ENCODE measurements at places on chromosomes 1 and 21.

DNA sequence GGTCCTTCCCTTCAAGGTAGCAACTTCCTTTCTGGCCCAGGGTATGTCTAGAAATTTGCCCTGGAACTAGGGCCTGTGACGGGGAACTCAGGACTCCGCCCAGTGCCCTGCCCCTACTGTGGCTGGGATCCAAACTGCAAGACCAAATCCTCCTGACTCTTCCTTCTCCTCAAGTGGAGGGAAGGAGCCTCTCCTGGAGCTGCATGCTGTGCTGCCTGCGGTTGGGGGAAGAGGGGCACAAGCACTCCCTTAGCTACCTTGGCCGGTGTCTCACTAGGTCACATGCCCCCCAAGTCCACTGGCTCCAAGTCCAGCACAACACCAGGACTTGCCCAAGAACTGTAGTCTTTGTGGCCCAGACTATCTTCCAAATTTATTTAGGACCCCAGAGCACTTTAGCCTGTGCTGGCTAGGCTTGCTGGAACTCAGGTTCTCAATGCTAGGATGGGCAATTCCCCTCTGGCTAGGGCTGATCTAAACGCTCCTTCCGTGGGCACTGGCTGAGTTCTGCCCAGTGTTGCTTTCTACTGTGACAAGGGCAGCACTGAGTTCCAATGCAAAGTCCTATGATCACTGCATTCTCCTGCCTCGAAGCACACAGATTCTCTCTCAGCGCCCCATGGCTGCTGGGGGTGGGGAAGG is 12.2 kb downstream of the ADSS2 start:
- peak overlapping the region; percentile 73 for H3K27ac ChIP-seq
- no peaks in the 10 kb centered on the region for H3K27me3 ChIP-seq
- DNase-seq, result peak; percentile 37
- peaks cover 24% of the 10 kb centered on the region for H3K4me1 ChIP-seq

DNA sequence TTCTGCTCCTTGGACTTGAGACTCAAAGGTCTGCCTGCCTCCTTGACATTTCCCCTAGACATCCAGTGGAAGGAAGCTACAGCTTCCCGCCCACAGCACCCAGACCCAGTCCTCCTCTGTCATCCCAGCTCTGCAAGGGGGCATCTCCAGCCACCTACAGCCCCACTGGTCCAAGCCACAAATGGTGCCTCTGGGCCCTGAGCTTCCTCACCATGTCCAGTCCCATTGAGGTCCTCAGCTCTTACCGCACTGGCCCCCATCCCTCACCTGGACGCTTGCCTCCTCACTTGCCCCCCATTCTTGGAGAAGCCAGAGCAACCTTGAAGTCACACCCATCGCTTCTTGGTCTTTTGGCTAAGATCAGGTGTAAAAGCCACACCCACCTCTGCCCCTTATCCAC is 13.2 kb downstream of the PODN start:
- no peaks in the 10 kb centered on the region for H3K4me1 ChIP-seq
- H3K27ac ChIP-seq, result no peak overlapping the region
- no peak overlapping the region for H3K4me3 ChIP-seq
- no peaks in the 10 kb centered on the region for H3K27me3 ChIP-seq
- peak; percentile 5 for DNase-seq

DNA sequence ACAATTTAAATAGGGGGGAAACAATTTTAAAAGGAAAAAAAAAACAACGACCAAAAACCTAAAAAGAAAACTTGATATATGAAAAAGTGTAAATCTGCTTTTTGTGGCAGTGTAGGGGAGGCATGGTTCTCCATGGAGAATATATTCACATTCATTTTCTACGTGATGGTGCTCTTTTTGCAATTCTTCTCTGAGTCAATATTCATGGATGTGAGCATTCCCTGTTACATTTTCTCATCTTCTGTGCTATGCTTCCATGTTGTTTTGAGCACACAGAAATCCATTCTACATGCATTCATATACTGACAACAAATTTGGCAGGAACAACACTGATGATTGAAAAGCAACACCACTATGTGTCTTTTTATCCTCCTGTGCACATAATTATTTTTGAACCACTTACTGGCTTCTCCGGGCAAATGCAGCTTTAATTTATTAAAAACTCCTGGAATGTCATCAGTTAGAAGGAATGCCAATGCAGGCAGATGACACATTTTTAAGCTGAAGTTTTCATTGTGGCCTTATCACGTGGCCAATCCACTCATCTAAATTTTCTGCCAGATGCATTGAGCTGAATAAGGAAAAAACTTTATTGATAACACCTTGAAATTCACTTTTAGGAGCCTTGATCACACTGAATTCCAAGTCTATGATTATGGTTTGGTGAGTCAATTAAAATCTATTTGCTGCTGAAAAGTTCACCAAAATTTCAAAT is 590.6 kb downstream of the NUF2 start:
- H3K27me3 ChIP-seq, result no peaks in the 10 kb centered on the region
- no peak overlapping the region for H3K27ac ChIP-seq
- H3K4me3 ChIP-seq, result no peak overlapping the region
- DNase-seq, result no peak
- peaks cover 13% of the 10 kb centered on the region for H3K36me3 ChIP-seq
- H3K4me1 ChIP-seq, result peaks cover 5% of the 10 kb centered on the region

GRCh38 chr1:207306603-207307002 is 14.9 kb upstream of the CD55 start:
- H3K4me3 ChIP-seq, result no peak overlapping the region
- no peak for DNase-seq
- H3K4me1 ChIP-seq, result peaks cover 21% of the 10 kb centered on the region
- no peaks in the 10 kb centered on the region for H3K27me3 ChIP-seq
- H3K27ac ChIP-seq, result peak overlapping the region; percentile 46
- H3K36me3 ChIP-seq, result peaks cover 18% of the 10 kb centered on the region

DNA sequence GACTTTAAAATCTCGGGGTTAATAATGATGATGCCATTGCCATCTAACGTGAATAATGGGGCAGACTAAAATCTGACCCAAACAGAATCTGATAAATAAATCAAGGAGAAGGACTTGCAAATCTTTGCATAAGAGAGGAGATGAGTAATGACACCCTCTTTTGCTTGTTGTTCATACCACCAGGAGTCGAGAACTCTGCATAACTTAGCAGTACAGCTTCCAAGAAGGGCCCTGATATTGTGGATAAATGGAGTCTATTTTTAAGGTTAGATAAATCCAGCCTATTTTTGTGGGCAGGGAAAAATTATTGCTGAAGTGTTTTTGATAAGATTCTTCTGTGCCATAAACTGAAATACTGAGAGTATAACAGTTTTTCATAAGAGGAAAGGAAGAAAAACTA is 17.3 kb downstream of the RYR2 start:
- H3K4me1 ChIP-seq, result peaks cover 43% of the 10 kb centered on the region
- H3K36me3 ChIP-seq, result no peaks in the 10 kb centered on the region
- no peaks in the 10 kb centered on the region for H3K27me3 ChIP-seq
- no peak overlapping the region for H3K27ac ChIP-seq

DNA sequence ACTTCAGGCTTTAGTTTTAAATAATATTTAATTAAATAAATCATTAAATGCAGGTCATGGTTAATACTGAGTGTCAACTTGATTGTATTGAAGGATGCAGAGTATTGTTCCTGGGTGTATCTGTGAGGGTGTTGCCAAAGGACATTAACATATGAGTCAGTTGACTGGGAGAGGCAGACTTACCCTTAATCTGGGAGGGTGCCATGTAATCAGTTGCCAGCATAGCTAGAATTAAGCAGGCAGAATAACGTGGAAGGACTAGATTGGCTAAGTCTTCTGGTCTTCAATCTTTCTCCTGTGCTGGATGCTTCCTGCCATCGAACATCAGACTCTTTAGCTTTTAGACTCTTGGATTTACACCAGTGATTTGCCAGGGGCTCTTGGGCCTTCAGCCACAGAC is 85.3 kb downstream of the MAP3K21 start:
- no peak for DNase-seq
- no peaks in the 10 kb centered on the region for H3K27me3 ChIP-seq
- peaks cover 17% of the 10 kb centered on the region for H3K36me3 ChIP-seq
- peaks cover 8% of the 10 kb centered on the region for H3K4me1 ChIP-seq

DNA sequence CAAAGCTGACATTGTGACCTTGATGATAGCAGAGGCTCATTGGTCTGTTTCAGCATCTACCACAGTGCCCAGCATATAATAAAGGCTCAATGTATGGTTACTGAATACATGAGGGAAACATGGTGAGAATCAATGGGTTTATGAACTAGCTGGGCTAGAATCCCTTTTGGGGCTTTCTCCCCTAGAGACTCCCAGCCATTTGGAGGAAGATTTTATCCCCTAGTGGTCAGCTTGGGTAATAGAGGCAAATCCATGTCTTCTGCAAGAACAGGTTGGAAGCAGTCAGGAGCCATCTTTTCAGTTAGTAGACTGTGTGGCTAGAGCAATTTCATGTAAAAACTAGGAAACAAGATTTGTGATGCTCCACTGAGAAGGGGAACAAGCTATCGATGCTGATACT is 15.8 kb upstream of the REG4 start:
- no peak overlapping the region for H3K27ac ChIP-seq
- no peaks in the 10 kb centered on the region for H3K36me3 ChIP-seq
- no peak overlapping the region for H3K4me3 ChIP-seq
- H3K27me3 ChIP-seq, result peaks cover 2% of the 10 kb centered on the region
- no peaks in the 10 kb centered on the region for H3K4me1 ChIP-seq

- H3K4me3 ChIP-seq, result no peak overlapping the region
- H3K27me3 ChIP-seq, result no peaks in the 10 kb centered on the region
- DNase-seq, result no peak
- no peak overlapping the region for H3K27ac ChIP-seq
- H3K36me3 ChIP-seq, result peaks cover 12% of the 10 kb centered on the region
- H3K4me1 ChIP-seq, result no peaks in the 10 kb centered on the region
Observed at GRCh38 chr1:174713796-174714195, 266.0 kb downstream of the GPR52 start.

DNA sequence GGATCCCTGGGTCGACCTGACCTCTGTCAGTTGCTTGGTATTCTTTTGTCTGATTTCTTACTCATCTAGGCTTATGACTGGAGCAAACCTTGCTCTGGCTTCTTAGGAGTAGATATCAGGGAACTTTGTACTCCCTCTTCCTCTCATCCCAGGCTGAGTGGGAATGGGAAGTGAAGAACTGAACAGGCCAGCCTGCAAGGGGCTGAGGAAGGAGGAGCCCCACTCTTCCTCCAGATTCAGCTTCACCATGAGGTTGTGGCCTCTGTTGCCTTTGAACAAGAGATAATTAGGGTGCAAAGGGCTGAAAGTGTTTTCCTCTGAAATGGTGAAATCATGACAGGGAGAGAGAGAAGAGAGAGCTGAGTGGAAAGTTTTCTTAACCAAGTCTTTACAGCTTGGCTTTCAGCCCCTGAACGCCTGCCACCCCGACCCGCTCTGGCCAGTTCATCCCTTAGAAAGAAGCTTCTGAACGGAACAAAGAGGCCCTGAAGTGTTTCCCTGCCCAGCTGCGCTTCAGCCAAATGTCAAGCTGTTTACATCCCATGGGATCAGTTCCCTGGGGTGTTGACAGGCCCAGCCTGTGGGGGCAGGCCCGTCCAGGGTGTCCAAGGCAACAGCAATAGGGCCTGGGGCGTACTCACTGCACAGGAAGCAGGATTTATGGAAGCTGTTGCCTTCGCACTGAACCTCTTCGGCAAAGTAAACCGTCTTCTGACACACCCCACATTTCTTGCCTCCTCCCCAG is 11.2 kb downstream of the CSRP1 start:
- peaks cover 6% of the 10 kb centered on the region for H3K36me3 ChIP-seq
- H3K27ac ChIP-seq, result no peak overlapping the region
- no peak for DNase-seq
- no peak overlapping the region for H3K4me3 ChIP-seq
- peaks cover 19% of the 10 kb centered on the region for H3K4me1 ChIP-seq
- no peaks in the 10 kb centered on the region for H3K27me3 ChIP-seq

DNA sequence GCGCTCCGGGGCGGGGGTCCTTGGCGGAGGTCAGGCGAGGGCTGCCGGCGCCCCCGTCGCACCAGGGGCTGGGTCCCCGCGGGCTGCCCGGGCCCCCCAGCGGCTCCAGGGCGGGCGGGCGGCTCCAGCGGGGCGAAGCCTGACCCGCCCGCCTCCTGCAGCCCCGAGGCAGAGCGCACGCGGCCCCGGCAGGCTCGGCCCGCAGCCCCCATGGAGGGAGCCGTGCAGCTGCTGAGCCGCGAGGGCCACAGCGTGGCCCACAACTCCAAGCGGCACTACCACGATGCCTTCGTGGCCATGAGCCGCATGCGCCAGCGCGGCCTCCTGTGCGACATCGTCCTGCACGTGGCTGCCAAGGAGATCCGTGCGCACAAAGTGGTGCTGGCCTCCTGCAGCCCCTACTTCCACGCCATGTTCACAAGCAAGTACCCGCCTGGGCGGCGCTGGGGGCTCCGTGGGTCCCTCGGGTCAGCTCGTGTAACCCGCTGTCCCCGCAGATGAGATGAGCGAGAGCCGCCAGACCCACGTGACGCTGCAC is 817 bp downstream of the KLHL17 start:
- peaks cover 9% of the 10 kb centered on the region for H3K27me3 ChIP-seq
- no peak overlapping the region for H3K27ac ChIP-seq
- peak overlapping the region; percentile 58 for H3K4me3 ChIP-seq

DNA sequence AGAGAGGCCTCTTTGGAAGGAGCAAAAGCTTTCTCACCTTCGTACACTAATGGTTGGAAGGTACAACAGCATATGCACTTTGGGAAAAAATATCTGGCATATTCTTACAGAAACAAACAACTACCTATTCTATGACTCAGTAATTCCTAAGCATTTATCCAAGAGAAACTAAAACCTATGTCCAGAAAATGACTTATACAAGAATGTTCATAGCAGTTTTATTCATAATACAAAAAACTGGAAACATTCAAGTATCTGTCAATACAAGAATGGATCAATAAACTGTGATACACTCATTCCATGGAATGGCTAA is 8.2 kb downstream of the NBPF1 start:
- no peaks in the 10 kb centered on the region for H3K27me3 ChIP-seq
- H3K36me3 ChIP-seq, result no peaks in the 10 kb centered on the region
- no peak overlapping the region for H3K4me3 ChIP-seq

DNA sequence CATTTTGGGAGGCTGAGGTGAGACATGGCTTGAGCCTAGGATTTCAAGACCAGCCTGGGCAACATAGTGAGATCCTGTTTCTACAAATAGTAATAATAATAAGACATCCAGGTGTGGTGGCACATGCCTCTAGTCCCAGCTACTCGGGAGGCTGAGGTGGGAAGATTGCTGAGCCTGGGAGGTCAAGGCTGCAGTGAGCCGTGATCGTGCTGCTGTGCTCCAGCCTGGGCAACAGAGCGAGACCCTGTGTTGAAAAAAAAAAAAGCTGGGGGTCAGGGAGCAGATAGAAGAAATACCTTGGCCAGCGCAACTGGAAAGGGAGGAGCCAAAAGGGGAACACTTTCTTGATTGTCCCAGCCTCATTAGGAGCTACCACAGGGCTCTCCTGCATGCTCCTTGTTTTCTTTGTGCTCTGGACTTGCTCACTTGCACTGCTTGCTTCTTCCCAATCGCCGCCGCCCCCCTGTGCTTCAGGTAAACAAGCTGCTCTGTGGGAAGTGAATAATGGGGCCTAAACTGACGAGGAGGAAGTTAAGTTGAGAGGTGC is 31.1 kb downstream of the PBX1 start:
- H3K27me3 ChIP-seq, result no peaks in the 10 kb centered on the region
- peak; percentile 48 for DNase-seq
- H3K27ac ChIP-seq, result peak overlapping the region; percentile 99
- H3K36me3 ChIP-seq, result peaks cover 3% of the 10 kb centered on the region
- peaks cover 96% of the 10 kb centered on the region for H3K4me1 ChIP-seq
